NCI-H1048 (cell line): ENCODE measurements at places on chromosomes 12 and 14.

- no peak for DNase-seq
Observed at GRCh38 chr14:82309199-82309598, 775.5 kb upstream of the SEL1L start.

- DNase-seq = no peak
Observed at GRCh38 chr12:20142316-20142715, 226.0 kb upstream of the PDE3A start.

- no peak for DNase-seq
Observed at GRCh38 chr12:126419131-126419530, 1353.9 kb downstream of the AACS start.

DNA sequence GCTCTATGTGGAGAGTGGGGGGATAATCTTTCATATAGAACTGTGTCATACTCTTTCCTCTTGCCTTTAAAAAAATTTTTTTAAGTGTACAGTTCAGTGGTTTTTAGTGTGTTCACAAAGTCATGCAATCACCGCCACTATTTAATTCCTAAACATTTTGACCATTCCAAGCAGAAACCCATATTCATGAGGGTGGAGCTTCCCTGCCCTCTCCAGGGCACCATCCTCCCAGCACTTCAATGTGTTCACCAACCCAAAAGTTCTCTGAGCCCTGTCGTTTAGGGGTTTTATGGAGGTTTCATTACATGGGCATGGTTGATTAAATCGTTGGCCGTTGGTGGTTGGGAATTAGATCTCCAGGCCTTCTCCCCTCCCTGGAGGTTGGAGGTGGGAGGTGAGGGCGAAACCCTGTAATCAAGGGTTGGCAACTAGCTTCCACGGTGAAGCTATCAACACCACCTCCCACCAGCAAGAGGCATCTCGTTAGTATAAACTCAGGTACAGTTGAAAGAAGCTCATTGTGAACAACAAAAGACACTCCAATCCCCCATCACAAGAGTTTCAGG, 42.8 kb upstream of the WNK1 start:
- DNase-seq = no peak

DNA sequence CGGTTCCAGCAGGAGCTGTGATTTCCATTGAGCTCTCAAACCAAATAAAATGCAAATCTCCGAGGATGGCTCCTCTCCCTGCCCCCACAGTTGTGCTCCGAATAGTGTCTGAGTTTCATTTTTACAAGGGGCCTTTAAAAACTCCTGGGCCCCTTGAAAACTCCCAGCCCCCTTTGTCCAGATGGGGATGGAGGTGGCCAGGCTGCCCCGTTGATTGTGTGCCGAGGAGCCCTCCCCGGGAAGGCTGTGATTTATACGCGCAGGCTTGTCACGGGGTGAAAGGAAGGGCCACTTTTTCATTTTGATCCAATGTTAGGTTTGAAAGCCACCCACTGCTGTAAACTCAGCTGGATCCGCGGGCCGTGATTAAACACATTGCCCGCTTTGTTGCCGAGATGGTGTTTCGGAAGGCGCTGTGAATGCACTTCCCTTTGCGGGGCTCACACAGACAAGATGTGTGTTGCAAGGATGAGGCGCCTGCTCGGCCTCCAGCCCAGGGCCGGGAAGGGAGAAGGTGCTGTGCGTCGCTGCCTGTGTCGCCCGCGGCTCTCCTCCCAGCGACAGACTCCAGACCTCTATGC, 98.8 kb downstream of the TMEM132C start:
- no peak for DNase-seq

- DNase-seq = no peak
Observed at GRCh38 chr14:68955164-68955850, 23.8 kb downstream of the ACTN1 start.

DNA sequence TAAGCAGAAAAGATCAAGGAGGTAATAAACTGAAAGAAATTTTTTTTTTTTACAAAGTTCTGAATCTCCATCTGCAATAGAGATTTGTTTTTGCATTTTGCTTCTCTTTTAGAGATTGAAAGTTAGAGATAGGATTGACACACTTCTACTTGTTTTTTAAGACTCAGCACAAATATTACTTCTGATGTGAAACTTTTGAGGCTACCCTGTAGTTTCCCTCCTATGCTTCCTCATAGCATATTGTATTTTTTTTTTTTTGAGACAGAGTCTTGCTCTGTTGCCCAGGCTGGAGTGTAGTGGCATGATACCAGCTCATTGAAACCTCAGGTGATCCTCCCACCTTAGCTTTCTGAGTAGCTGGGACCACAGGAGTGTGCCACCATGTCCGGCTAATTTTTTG, 32.1 kb upstream of the SGPP1 start:
- DNase-seq = no peak

- DNase-seq = no peak
Observed at GRCh38 chr14:50345846-50346422, 33.8 kb downstream of the DMAC2L start.

DNA sequence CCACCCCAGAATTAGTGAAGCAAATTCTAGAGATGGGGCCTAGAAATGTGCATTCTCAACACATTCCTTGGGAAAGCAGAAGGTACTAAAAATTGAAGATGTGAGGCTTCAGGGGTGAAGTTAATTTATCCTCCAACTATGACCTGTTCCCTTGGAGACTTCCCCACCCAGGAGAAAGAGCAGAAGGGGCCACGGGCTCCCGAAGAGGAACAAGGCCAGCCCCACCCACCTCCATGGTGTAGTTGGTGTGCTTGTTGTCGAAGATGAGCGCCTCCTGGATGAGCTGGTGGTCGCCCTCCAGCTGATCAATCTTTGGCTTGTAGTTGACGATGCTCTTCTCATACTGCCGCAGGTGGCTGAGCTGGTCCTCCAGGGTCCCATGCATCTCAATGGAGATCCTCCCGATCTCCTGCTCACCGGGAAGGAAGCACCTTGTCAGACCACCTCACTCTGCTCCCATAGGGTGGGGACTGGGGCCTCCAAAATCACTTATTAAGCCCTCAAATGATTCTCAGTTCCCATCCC, 87.8 kb upstream of the ZFP36L1 start:
- DNase-seq = no peak

DNA sequence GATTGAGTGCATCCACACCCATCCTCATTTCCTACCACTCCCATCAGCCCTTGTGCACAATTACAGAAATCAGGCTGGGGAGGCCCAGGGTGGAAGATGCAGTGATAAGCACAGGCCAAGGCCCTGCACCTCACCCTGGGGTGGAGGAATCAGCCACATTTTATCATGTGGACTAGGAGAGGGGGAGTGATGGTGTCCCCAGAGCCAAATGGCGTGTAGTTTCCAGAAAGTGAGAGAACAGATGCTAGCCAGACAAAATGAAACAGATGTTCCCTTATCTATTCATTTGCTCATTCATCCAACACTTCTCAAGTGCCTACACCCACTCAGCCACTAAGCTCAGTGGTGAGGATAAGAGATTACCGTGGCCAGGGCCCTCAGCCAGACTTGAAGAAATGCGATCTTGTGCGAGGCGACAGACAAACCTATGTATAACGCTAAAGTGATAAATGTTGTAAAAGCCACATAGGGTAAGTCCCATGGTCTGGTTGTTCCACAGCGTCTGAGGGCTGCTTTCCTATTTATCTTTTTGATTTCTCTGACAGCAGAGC, 93.6 kb downstream of the STAB2 start:
- no peak for DNase-seq

GRCh38 chr12:104596134-104596799, 139.5 kb downstream of the CHST11 start:
- no peak for DNase-seq

- DNase-seq = no peak
Observed at GRCh38 chr12:108594-108993, 42.0 kb downstream of the IQSEC3 start.

DNA sequence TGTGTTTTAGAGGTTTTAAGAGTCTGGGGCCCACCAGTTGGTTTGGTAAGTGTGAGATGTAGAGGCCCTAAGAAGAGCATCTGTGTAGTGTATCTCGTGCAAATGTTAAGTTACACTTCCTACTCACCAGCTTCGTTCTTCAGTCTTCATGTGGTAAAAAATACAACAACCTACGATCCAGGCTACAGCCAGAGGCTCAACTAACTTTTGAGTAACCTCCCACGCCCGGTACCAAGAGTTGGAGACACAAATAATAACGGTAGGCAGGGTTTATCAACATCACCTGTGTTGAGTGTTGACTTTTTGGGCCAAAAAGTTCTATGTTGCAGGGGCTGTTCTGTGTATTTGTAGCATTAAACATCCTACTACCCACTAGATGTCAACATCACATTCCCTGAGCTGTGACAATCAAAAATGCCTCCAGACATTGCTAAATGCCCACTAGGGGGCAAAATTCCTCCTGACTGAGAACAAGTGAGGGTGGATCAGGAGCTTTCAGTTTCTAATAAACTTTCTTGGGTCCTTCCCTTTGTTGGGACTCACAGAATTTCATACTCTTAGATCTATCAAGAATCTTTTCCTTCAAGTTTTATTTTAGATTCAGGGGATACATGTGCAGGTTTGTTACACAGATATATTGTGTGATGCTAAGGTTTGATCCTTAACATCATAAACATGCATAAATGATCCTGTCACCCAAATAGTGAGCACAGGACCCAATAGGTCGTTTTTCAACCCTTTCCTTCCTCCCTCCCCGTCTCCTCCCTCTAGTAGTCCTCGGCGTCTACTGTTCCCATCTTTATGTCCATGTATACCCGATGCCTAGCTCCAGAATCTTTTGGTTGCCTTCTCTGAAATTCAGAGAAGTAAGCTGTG, 94.7 kb downstream of the SLC2A13 start:
- no peak for DNase-seq

GRCh38 chr14:54818201-54819133, 84.2 kb downstream of the GCH1 start:
- no peak for DNase-seq

DNA sequence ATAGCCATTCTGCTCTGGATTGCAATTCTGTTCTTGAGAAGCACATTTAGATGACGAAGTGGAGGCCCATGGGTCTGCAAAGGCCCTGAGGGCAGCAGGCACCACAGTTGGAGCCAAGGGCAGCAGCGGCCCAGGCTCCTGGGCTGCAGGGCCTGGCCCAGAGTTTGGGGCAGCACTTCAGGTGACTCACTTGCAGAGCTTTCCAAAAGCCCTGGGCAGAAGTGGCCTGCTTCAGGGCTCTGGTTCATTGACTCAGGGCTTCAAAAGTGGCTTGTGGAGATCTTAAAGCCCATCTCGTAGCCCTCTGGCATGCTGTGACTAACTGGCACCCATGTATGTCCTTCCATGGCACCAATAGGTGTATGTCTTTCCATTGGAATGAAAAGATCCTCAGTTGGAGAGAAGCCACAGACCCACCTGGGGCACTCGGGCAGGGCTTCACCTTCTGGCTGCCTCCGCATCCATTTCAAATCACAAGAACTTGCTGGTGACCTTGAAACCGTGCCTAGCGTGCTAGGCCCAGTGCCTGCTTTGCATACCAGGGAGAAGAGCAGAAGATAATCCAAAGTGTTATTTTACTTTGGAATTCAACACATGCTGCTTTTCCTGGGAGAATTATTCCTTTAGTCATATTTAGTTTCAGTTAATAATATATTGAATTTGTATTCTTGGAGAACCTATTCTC, 106.7 kb downstream of the PRMT8 start:
- DNase-seq = no peak

DNA sequence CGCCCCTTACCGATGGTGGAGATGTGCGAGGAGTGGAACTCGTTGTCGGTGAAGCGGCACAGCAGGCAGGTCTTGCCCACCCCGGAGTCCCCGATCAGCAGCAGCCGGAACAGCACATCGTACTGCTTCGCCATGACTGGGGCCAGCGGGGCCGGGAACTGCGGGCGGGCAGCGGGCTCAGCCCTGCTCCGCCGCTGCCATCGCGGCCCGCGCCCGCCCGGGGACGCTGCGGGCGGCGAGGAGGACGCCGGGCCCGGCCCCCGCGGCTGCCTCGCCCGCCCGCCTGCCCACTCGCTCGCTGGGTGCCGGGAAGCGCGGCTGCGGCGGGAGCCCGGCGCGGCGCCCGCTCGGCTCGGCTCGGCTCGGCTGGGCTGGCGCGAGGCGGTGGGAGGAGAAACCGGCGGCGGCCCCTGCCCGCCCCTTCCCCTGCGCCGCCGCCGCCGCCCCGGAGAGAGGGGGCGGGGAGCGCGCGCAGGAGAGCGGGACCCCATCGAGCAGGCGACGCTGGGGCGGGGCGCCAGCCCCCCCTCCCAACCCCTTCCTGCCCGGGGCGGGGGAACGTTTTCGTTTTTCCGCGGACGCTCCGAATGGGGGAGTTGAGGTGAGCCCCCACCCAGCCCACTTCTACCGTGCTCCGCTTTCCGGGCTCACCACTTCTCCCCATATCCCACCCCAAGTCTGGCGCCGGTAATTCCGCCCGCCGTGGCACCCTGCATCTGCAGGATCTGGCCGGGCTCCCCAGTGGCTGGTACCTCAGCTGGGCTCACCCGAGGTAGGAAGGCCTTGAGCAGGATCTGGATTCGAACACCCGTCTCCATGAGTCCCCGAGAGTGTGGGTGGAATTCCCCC, at the start of gene RAB15:
Gene RAB15 (minus strand): TSS at position 394 of the 849 bp plus-strand sequence. CDS start 260 bp downstream, at position 134.
- DNase-seq = no peak

- DNase-seq = no peak
Observed at GRCh38 chr12:130161261-130162243, 712 bp upstream of the FZD10 start.

GRCh38 chr12:27178723-27179399, 65.2 kb upstream of the STK38L start:
- DNase-seq = no peak

DNA sequence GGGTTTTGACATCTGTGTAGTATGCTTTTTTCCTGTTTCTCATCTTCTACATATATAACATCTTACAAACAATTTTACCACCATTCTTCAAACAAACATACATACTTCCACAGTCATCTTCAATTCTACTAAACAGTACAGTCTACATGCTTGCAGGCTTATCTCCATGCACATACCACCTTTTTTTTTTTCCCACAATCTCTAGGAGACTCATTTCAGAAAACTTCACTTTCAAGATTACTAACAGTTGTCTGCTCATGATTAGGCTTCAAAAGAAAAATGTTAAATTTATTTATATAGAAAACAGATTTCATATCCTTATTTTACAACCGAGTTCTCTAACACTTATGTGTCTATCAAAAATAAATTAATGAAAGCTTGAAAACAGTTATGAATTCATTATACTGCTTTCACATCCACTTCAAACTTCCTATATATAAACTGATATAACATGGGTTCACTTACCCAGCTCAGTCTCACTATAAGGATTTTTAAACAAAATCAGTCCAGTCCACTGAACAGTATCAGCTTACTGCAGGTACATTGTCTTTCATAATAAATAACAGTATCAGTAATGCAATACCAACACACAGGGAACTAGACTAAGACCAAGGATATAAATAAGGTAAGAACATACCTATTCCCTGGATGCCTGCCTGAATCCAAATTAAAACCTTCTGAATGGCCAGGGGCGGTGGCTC, 42.5 kb downstream of the LRP6 start:
- DNase-seq = no peak

- DNase-seq = no peak
Observed at GRCh38 chr14:75630695-75631452, 29.8 kb downstream of the ERG28 start.
